ENCODE measurements at places on chromosomes 1 and 21.
A peak's percentile ranks its signal among the peaks of the same experiment; 100 is the strongest.

GRCh38 chr1:228784181-228784580 is 48.9 kb downstream of the RHOU start:
- no peak for DNase-seq

DNA sequence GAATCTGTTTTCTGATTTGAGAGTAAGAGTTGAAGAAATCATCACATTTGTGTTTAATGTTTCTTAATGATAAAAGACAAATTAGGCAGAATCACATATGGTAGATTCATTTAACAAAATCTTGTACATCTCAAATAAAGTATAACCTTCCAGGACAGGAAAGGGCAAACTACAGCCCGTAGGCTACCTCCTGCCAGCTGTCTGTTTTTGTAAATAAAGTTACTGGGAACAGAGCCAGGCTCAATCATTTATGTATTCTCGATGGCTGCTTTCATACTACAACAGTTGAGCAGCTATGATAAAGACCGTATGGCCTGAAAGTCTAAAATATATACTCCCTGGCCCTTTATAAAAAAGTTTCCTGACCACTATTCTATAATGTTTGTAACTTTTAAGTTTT is 204.1 kb downstream of the COL24A1 start:
- DNase-seq, result no peak

DNA sequence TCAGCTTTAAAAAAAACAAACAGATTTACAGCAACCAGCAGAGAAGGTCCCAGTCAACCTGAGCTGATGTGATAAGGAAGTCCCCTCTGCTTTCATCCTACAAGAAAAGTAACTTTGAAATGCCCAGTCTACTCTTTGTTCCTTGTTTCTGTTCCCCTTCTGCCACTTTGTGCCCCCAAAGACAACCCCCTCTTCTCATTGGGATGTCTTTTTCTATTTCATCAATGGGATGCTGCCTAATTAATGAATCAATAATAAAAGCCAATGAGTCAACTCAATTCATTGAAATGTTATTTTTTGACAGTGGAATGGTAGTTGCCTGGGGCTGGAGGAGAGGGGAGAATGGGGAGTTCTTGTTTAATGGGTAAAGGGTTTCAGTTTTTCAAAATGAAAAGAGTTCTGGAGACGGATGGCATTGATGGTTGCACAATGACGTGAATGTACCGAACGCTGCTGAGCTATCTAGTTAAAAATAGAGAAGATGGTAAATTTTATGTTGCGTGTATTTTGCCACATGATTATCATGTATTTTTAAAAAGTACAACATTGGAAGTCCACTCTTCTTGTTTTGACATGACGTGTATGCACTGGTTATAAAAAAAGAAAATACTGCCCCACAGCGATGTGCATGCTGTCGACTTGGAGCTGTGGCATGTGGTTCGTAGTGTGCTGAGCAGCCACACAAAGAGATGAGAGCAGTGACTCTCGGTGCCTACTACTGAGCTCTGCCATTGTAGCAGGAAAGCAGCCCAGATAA is 22.4 kb upstream of the PADI2 start:
- no peak for DNase-seq

DNA sequence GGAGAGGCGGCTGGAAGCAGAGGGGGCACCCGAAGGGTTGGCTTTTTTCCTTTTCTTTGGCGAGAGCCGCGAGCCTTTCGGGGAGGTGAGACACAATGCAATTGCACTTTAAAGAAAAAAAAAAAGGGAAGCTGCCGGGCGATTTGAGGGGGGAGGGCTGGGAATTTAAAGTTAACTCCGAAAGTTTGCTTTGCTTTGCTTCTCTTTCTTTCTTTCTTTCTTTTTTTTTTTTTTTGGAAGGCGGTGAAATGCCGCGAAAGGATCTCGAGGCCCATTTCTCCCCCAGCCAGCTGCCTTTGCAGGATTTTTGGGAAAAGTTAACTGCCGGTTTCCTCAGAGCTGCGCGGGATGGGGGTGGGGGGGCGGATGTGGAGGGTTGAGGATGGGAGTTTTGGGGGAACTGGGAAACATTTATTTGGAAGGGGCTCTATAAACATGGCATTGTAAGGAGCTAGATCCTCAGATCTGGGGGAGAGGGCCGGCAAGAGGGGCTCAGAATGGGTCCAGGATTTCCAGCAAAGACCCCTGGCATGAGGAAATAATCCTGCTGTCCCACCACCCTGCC is 997 bp downstream of the ZNF362 start:
- no peak for DNase-seq

DNA sequence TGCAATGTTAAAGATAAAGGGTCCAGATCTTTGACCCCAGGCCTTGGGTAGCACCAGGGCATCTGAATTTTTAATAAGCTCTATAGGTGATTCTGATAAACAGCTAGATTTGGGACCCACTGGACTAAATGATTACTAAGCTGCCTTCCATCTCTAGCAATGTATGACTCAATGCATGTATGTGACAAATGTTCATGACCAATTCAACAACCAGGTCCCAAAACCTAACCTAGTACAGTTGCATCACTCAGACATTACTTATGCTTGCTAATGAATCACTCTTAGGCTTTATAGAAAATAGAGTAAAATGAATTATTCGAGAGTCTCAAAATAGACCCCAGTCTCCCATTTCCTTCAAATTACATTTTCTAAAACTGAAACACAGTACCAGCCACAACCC is 35.5 kb downstream of the RCAN1 start:
- no peak for DNase-seq

DNA sequence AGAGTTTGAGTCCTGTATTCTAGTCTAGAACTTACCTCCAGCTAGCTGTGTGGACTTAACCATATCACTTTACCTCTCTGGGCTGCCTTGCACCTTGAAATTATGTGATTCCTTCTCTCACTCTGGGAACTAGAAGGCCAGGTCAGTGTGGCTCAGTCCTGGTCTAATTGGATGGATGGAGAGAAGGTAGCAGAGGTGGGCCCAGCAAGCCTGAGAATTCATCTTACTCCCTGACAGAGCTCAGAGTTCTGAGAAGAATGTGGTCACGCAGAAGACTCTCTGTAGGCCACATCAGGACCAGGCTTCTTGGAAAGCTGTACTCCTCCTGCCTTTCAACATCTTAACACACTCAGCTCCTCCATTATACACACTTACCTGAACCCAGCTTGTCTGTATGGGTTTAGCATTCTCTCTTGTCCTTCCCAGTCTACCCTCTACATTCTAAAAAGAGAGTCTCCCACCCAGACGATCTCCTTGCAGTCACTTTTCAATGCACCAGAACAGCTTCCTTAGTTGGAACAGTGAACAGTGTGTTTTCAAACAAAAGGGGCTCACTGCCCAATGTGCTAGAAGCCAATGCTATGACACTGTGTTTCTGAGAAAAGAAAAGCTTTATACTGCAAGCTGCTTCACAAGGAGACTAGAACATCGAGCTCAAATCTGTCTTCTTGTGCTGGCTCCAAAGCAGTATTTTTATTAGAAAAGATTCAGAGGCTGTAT is 60.5 kb downstream of the CAPN9 start:
- no peak for DNase-seq

DNA sequence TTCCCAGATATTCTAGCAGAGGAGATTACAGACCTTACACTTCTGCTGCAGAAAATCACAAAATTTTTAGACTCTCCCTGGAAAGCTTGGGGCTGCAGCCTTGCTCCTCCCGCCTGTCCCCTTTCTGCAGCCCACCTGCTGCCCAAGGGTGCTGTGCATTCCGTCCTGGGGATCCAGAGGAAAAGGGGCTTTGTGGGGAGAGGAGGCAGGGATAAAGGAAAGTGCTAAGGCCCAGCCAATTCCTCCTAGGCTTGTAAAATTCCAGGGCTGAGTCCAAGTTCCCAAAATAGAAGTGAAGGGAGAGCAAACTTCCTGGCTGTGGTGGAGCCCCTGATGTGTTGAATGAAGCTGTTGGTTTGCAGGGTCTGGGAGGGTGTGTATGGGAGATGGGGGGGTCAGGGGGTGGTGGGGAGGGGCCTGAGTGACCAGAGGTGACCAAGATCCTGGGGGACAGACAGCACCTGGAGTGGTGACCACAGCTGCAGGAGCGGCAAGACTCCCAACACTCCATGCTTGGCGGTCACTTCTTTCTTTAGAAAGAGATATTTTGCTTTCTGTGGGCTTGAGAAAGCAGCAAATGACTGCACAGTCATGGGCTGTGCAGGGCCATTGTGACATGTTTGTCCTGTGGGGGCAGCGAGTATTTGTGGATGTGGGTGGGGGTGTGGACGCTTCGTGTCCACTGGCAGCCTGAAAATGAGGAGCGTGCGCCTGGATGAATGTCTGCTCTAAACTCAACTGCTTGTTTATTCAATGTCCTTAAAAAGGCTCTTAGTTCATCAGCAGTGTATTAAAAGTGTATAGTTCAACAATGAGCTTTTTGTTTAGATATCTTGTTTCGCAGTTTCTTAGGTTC is 68.4 kb downstream of the TLR5 start:
- no peak for DNase-seq

DNA sequence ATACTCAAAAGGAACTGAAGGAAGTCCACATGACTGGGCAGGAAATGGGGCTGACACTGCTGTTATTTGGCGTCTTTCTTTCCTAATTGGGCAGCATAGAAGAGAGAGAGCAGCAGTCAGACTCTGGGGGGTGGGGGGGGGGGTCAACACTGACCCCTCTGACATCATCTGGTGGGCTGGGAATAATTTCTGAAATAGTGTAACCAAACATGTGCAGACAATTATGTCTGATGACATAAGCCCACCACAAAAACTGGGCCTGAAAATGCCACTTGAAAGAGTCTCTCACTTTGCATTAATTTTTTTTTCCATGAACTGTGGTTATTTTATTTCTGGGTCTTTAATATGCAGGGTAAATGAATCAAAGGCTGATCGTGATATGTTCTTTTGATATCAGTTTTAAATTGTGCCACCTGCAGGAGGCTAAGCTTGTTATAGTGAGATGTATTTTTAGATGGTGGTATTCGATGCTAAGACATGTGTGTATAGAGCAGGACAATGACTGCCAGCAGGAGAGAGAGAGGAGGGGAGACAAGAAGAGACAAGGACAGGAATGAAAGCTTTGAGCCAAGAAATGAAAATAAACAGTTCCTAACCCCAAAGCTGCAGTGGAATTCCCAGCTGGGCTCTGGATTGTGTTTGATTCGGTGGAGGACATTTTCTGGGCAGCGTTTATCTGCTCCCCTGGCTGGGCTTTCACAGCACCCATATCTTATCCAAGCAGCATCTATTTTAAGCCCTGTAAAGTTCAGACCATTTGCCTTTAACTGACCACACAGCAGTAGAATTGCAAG is 264.7 kb downstream of the PBX1 start:
- DNase-seq, result no peak

DNA sequence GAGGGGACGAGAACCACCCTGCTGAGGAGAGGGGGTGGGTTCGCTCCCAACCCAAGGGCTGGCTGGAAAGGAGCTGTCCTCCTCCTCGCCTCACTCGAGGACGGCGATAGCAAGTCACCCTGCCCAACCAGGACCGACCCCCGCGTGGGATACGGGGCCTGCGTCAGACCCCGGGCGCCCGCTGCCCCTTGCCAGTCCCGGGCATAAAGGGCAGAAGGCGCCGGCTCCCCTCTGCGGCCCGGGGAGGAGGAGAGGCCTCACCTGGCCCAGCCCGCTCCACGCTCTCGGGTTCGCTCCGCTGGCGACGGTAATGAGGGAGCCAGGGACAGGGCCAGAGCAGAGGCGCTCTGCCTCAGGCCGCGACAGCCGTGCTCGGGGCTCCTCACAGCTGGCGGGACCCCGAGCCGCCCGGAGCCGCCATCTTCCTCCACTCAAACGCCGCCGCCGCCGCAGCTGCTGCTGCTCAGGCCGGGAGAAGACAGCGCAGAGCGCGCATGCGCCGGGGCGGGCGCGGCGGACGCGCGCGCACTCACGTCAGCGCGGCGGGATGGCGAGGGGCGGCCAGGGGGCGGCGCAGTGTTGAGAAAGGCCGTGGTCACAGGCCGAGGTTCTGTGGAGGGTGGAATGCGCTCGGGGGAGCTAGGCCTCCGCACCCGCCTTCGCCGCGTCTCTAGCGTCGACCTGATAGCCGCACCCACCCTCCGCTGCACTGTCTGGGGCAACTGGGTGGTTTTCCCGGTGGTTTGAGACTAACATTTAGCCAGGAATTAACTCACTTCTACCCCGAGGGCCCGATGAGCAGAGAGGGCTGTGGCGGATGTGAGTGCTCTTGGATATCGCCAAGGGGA is at the start of gene FBXO42:
Gene FBXO42 (minus strand): TSS at position 487 of the 848 bp plus-strand sequence. CDS start 37,062 bp downstream, outside the sequence.
- DNase-seq, result peak; percentile 81

DNA sequence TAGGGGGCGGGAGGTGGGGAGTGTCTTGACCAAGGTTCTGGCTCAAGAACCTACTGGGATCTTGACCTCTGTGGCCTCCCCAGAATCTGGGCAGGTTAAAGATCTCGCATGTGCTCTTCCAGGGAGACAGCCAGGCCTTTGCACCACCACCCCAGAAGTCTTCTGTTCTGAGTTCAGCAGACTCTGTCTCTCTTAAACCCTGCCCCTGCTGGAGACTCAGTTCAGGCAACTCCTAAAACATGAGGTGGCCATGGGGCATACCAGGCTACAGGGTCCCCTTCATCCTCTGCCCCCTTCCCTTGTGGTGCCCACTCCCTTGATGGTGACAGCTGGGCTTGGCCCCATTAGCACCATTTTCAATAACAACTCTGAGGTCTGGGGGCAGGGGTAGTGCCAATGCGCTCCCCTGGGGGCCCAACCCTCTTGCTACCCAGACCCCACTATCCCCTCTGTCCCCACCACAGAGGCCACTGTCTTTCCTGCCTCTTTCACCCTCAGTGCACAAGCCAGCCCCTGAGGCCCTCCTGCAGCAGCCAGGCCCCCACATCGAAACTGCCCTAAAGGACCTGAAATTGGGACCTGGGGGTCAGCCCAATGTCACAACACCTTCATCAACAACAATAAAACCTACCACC is 132.7 kb upstream of the RUNX3 start:
- DNase-seq, result no peak

DNA sequence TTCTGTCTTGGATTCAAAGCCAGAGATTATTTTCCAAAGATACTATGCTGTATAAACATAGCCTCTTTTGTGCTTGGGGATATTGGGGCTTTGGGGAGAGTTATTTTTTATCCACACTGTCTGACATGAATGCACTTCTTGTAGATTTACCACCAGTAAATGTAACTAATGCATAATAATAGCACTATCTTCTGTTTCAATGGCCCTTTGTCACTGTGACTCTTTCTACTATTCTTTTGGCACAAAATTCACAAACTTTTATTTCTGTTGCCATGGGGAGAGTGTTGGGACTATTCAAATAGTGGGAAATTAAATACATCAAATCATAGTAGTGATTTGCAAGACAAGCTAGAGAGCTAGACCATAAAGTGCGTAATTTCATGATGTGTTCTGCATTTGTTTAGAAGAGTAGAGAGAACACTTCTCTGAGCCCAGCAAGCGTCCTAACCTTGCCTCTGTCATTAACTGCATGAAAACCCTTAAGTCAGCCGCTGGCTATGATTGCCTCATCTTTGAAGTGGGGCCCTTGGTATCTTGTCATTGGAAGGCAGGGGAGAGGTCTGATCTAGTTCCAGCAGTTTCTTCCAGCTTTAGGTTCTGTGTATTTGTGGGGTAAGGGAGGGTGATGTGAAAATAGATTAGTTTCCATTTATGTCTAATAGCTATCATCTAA is 154.4 kb downstream of the HHAT start:
- no peak for DNase-seq

DNA sequence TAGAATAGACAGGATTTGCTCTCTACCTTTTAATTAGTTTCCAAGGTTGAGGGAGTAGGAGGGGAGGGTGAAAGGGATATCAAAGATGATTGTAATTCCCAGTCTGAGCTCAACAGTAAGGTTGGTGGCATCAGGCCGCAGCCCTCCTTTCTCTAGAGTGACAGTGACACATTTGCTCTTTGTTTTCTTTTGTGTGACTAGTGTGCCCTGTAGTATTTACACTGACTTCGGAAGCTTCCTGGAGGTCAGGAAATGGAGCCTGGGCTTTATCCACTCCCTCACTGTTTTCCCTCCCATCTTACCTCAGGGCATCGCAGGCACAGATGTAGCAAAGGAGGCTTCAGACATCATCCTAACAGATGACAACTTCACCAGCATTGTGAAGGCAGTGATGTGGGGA is 44.7 kb upstream of the LAX1 start:
- DNase-seq, result no peak
